Right forelimb (tissue), 1 donor: ENCODE measurements at places on chromosomes 11 and 22.

DNA sequence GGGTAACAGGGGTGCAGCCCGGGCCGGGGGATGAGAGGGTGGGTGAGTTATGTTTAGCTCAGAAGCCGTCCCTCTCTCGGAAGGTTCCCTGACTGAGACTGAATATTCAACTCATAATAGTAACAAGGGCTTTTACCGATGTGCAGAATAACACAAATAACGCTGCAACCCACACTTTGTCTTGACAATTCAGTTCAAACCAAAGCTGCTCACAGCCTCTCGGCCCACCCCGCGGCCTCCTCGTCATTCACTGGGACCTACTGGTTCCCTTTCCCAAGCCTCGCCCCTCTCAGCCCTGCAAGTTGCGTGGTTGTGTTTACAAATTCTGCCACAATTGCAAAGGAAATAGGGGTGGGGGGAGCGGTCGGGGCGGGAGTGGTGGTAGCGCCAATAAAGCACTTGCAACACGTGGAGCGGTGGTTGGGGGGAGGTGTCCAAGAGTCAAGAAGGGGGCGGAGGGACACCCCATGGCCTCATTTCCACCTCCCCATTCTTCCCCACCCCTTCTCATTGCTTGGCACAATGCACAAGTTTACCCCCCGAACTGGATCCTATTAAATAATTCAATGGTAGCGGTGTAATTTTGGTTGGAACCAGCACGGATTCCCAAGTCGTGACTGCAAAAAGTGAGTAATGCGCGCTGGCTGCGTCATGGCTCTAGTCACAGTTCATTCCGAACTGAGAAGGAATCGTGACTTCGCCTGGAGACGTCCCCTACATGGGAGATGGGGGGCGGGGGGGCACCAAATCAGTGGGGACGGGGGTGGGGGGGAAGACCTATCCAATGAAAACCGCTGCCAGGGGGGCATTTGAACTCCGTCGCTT lies 102.0 kb upstream of the HSD17B12 start:
- no peak for DNase-seq

GRCh38 chr11:125068368-125068767 lies 5.3 kb downstream of the SLC37A2 start:
- no peak for DNase-seq

GRCh38 chr11:37630866-37631265 lies 1032.8 kb upstream of the RAG2 start:
- DNase-seq: no peak

- no peak for DNase-seq
These were observed 2.1 kb downstream of the RCE1 start for GRCh38 chr11:66845143-66845875.

DNA sequence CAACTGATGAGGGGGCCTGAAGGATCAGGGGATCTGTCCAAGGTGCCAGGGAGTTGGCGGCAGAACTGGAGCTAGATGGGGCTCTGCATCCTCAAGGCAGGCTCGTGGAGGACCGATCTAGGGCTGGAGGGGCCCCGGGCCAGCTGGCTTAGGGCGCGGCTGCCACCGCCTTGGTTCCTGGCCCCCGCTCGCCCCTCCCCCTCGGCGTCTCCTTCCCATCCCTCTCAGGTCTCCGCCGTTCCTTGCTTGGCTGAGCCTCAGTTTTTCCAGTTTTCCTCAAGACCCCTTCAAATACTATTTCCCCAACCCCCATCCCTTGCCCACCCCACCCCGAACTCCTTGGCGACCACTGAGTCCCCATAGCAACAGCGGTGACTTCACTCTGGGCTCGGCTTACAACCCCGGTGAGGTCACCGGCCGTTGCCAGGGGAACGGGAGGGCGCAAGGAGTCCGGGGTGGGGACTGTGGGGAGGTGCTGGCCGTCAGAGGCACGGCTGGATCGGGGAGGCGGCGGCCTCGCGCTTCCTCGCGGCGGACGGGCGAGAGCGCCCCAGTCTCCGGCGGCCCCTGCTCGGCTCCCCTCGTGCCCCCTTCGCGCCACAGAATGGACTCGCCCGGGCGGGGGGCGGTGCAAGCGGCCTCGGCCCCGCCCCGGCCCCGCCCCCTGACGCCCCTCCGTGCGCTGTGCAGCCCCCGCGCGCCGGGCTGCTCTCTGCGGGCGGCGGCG lies 7.5 kb downstream of the FREY1 start:
- DNase-seq: peak; percentile 94

DNA sequence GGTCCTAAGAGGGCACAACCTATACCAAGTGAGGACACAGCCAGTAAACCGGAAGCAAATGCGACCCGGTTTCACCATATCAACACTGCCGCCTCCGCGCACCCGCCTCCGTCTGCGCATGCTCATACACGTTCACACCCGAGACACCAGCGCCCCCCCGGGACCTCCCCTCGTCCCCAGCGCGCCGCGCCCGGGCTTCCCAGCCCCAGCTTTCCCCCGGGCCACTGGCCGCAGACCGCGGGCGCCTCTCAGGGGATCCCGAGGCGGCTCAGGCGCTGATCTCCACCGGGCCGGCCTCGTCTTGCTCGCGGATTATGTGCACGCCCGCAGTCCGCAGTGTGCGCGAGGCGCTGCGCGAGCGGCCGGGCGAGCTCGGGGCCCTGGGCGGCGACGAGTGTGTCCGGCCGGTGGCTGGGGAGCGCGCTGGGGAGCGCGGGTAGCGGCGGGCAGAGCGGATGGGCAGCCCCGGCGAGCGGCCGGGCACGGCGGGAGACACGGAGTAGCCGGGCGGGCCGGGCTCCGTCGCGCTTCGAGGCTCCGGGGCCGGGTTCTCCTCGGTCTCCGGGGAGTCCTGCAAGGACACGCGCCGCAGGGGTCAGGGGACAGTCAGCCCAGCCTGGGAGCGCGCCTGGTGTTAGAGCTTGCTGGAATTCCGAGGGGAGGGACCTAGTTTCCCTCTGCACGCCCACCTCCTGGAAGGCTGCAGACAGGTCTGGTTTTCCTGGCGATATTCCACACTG lies 2.0 kb downstream of the HEPN1 start:
- peak; percentile 88 for DNase-seq

DNA sequence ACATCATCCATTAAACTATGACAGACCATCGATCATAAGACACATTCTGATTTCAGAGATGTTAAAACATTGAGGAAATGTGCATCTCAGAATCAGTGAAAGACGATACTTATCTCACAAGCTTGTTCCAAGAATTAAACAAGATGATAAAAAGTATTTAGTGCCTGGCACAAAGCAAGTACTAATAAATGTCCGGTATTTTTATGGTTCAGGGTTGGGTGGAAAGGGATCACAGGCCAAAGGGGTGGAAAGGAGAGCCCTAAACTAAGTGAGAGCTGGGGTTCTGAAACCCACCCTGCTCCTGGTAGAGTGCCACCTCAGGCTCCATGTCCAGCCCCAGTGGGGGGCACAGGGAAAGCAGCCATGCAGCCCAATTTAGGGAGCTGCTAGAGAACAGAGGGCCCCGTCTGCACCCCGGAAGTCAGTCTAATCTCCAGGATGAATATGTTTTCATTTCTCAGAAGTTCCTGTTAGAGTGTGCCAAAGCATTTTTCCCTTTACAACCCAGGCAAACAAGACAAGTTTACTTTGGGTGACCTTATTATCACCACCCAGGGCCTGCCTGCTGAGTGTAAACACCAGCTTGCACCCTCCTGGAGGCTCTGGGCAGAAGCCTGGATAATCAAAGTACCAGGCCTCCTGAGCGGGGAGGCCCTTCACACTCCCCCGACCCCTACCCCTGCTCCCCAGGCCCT lies 3.8 kb upstream of the CREB3L1 start:
- DNase-seq: no peak

- DNase-seq: no peak
These were observed 108.7 kb downstream of the MICAL3 start for GRCh38 chr22:17915676-17916075.

- no peak for DNase-seq
These were observed 2.8 kb upstream of the LZTR1 start for GRCh38 chr22:20979243-20979809.

DNA sequence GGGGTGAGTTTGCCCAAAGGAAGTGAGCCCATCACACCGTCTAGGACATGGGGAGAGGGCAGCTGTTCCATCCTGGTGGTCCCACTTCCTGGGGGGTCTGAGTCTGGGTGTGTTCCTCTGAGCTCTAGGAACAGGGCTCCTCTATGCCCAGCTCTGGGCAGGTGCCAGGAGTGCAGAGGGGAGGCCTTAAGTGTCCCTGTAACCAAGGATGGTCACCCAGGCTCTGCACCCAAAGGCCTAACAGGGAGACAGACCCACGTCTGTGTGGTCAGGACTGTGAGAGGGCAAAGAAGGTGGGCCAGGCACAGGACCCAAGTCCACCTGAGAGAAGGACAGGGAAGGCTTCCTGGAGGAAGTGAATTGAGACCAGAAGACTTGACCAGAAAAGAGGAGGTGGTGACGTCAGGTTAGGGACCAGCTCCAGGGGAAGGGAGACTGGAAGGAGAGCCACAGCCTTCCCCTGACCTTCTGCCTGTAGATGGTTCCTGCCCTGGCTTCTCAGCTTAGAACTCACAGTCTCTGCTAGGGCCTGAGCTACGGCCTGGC lies 11.3 kb upstream of the TCF20 start:
- DNase-seq: no peak

- no peak for DNase-seq
These were observed 20.8 kb downstream of the MUC15 start for GRCh38 chr11:26551186-26551801.

GRCh38 chr22:30167296-30167695 lies 79.3 kb downstream of the LIF start:
- DNase-seq: no peak

GRCh38 chr22:50236731-50237409 lies 8.0 kb downstream of the TUBGCP6 start:
- DNase-seq: no peak

GRCh38 chr11:76903325-76903724 lies 42.6 kb downstream of the ACER3 start:
- DNase-seq: no peak

GRCh38 chr11:31262761-31263160 lies 106.8 kb downstream of the DCDC1 start:
- DNase-seq: no peak

- DNase-seq: no peak
These were observed 435.6 kb downstream of the ETS1 start for GRCh38 chr11:128151780-128152179.

GRCh38 chr11:122199661-122200060 lies 83.6 kb upstream of the BLID start:
- DNase-seq: no peak

GRCh38 chr22:16721961-16722360 lies 103.2 kb downstream of the XKR3 start:
- no peak for DNase-seq

DNA sequence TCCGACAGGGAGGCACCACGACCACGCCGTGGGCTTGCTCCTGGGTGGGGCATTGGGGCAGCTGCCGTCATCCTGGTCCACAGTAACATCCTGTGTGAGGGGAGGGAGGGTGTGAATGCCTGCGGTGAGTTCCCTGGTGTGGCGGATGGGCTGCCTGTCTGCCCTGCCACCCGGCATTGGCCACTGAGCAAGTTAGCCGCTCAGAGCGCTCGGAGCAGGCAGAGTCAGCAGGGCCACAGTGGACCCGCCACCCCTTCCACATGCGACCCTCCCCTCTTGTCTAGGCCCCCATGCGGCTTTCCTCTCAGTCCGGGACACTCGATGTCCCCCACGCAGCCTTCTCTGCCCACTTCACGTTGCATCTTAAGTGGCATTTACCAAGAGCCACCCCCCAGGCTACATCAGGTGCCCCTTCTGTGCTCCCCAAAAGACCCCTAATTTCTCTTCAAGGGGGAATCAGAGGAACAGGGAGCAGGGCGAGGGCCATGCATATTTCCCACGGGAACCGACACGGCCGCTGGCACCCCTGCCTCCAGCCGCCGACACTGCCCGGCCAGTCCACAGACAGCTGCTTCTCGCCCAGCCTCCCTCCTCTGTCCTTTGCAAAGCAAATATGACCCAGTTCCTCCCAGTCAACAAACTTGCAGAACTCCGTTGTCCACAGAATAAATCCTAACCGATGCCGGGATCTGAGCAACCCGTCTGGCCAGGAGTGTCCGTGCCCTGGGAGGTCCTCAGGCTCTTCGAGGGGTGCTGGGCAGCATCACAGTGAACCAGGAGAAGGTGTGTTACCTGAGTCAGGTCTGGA lies 1482.1 kb downstream of the TBC1D22A start:
- DNase-seq: no peak
